ENCODE measurements at places on chromosomes 7 and 10.

DNA sequence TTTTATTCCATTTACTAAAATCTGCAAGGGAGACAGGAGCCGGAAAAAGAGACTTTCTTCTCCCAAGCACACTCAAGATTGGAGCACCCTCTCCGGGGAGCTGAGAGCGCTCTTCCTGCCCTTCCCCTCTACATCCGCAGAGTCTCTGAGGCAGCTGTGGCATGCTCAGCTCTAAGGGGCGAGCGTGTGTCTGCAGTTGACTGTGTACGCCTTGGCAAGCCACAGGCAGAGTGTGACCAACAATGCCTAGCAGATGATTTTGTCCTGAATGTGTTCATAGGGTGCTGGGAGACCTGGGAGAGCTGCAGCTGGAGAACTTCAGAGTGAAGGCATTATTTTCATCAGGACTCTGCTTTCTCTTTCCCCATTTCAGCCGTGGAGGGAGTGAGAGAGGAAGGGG lies 20.7 kb downstream of the MTURN start:
- no peak for DNase-seq

DNA sequence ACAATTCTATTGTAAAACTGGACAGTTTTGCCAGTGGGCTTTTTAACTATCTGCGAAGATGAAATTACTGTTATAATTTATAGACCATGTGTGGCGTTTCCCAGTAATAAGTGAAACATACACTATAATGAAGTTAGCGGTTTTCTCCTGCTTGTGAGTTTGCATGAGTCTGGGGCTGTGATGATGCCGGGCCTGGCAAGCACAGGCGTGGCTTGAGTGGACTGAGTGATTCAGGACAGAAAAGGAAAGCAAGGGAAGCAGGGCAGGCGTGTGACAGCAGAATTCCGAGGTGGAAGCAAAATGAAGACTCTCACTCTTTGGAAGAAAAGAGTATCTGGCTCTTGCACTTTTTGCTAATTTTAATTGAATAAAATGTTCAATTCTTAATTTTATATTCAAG lies 90.5 kb downstream of the CUL1 start:
- no peak for DNase-seq

GRCh38 chr7:610531-611280 lies 91.1 kb upstream of the PDGFA start:
- no peak for DNase-seq

- DNase-seq: no peak
These were observed 73.1 kb downstream of the LANCL2 start for GRCh38 chr7:55438085-55438756.

DNA sequence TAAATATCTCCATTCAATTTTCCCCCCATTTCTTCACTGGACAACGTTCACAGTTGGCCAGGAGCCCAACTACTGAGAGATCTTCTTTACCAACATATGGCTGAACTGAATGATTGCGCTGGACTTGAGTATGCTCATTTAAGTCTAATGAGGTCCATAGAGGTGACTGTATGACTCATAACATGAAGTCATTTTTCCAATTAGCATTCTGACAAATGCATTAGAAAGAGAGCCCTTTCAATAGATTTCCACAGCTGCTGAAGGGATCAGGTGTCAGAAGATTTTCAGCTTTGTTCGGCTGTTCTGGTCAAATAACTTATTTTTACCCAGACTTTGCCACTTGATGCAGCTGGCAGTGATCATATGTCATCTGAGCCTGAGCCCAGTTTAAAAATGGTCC lies 438.0 kb downstream of the ETV1 start:
- DNase-seq: no peak
